GM04503 (cell line): ENCODE measurements at places on chromosomes 4 and X.

DNA sequence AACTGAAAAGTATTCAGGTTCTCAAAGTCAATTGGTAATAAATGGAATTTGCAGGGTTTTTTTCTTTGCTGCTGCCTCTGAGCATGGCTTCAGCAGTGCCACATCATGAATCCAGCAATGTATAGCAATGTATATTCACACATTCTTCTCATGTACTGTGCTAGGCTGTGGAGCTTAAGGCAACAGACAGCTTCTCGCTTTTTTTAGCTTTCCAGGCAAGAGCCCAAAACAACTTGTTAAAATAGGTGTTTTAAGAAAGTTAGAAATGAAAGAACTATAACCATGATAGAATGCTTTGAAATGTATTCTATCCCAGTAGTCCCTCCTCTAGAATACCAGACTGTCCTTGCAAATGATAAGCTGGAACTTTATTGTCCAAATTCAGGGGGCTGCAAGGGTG is 30.4 kb downstream of the SMIM43 start:
- DNase-seq = no peak

DNA sequence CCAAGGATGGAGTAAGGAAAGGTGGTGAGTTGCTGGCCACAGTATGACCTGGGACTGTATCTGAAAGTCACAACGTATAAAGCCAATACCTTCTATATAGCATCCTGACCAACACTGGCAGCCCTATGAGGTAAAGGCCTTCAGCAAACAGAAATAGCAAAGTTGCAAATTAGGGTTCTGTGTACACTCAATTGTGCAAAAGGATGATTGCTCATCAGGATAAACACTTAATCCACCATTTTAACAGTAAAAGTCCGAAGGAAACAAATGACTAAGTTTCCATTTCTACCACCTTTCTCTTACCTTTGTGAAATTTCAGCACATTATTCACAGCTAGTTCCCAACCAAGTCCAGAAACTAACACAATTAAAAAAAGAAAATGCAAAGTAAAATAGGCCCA is 1.4 kb upstream of the FNIP2 start:
- DNase-seq = no peak

- no peak for DNase-seq
These were observed 1651.4 kb upstream of the IGFBP7 start for GRCh38 chr4:58761563-58761962.

GRCh38 chr4:168317621-168318020 is 931 bp downstream of the DDX60 start:
- DNase-seq = no peak

GRCh38 chr4:153539422-153539821 is 73.3 kb downstream of the TMEM131L start:
- DNase-seq = no peak

GRCh38 chr4:141142423-141142822 is 9.2 kb upstream of the RNF150 start:
- no peak for DNase-seq

DNA sequence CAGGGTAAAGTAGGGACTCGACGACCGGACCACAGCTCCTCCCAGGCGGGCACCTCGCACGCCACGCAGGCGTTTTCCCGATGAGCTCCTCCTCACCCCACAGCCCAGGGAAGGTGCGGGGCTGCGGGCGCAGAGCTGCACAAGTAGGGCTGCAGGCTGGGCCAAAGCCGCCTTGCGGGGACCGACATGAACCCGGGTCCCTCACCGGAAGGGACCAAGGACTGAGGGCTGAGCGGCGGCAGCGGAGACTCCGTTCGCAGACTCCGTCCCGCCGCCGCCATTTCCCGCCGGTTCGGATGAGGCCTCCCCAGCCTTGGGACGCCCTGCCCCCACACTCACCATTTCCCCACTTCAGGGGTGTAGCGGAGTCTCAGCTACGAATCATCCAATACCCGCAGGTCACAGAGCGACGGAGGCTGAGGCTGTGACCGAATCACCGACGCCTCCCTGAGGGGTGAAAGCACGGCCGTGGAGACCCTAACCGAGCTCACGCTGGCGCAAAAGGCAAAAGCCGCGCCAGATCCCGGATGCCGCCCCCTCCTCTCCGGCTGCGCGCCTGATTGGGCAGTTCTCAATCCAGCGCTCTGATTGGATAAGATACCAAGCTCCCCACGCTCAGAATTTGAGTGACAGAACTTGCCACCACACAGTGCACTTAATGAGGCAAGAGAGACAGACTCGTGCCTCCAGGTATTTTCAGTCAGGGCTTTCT is at the start of gene ZNF732:
ZNF732 (minus strand) TSS at position 506 of the 712 bp plus-strand sequence; CDS start at position 342, 164 bp downstream.
- DNase-seq = no peak

- DNase-seq = no peak
These were observed 867.6 kb downstream of the TRAM1L1 start for GRCh38 chr4:116217781-116218180.

GRCh38 chr4:8592366-8593263 is at the start of gene CPZ:
CPZ (plus strand) TSS chr4:8592765; CDS start chr4:8592834, 69 bp downstream.
- DNase-seq = no peak

DNA sequence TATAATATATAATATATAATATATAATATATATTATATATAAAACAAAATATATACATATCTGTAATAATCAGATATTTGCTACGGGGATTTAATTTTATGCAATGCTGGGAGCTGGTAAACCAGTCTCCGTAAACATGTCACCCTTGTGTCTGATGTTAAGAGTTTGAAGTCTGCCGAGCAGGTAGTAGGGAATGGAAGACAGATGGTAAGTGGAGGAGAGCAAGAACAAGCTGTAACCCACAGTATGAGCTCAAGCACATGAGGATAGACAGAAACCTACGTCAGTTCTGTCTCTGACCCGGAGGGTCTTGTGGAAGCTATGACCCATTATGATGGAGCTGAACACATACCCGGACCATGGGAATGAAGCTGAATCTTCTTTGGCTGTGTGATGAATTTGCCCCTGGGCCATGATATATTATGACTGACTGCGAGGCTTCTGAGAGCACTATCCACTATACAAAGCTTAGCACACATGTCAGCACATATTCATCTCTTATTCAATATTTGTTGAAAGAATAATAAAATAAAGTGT is 46.2 kb downstream of the TIGD2 start:
- no peak for DNase-seq

DNA sequence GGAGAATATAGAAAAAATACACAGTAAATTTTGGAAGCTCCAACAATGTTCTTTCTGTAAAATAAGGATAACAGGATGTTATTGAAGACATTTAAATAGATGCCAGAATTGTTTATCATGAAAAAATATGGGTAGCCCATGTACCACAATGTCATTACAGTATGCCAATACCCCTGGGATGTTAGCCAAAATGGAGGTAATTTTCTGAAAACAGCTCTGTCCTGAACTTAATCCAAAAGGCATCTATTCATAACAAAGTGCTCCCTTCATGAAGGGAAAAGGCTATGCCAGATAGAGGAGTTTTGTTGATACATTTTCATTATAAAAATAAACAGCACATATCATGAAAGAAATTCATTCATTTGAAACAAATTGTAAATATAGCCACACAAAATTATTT is 1902.6 kb upstream of the AGA start:
- no peak for DNase-seq

DNA sequence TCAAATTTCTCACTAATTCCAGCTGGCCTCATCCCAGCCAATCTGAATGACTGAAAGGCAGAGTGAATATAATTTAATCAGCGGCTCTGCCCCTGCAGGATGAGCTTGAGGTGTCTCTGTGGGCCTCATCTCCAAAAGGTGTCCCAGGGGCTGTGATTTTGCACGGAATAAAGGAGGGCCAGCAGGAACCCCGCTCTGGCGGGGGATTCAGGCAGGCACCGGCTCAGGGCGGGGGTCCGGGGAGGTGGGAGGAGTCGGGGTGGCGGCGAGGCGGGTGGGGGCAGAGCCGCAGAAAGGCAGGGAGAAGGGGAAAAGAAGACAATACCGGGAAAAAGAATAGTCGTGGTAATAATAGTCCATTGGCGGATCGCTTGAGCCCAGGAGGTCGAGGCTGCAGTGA is 16.0 kb upstream of the ERCC6L start:
- DNase-seq = no peak

DNA sequence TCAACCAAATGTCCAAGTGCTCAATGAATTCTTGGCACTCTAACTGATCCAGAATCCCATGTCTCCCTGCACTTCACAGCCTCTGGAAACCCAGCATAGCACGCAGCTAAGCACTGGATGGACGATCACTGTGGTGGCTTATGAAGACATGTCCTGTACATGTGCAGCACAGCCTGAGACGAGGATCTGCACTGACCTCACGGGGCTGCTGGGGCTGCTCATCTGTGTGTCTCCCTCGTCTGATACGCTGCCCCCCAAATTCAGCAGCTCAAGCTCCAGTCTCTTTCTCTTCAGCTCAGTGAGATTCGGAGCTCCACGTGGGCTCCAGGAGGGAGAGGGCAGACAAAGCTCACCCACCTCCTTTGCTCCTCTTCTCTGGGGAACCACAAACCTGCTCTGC is 126.9 kb downstream of the CPZ start:
- DNase-seq = no peak

DNA sequence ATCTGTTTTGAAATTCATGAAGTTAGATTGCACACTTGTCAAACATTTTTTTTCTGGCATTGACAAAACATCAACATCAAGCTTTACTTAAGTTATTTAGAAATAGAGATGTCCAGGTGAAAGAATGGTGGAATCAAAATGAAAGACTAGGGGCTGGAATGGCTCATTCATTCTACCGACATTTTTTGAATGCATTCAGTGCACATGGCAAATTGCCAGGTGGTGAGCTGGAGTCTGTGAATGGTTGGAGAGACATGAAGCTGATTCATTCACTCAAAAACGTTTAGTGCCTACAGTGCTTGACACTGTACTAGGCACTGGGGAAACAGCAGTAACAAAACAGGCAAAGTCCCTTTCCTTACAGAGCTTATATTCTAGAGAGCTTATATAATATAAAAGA is 292.4 kb downstream of the PPP1R2C start:
- DNase-seq = no peak

GRCh38 chr4:88756149-88756548 is 58.5 kb upstream of the NAP1L5 start:
- DNase-seq = no peak

DNA sequence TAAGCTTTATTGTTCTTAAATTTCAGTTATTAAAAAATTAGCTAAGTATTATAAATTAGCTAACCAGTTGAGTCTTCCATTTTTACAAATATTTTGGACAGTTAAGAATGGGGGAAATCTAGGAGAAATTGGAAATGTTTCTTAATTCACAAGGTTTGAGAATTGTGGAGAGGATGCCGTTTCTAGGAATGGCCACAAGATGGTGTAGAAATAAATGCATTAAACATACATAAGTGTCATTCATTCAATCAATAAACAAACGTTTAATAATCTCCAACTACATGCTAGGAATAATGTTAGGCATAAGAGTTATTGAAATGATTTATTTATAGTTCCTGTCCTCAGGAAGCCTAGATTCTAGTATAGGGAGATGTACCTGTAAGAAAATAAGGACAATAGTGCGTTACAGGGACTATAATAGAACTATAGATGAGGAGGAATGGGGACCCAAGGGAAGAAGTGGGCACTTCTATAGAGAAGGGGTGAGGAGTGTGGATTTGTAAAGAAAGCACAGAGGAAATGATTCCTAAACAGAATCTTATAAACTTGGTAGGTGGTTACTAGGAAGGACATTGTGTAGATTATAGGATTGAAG is 195.7 kb upstream of the ANK2 start:
- no peak for DNase-seq
